ENCODE measurements at places on chromosomes 12 and 14.
A peak's percentile ranks its signal among the peaks of the same experiment; 100 is the strongest.

DNA sequence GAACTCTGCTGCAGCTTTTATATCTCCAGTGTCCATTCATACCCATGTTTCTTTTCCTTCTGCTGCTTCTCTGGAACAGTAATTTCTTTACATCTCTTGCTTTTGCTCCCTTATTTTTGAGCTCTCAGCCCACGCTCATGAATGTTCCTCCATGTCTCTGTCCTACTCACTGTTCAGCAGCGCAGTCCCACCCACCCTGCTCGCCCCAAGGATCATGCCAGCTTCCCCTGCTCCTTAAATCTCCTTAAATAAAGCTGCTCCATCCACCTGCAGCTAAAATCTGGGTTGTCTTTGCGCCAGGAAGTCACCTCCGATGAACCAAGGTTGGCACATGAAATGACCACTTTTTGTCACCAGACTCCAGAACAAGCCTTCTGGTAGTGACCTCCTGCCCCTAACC, 201.1 kb upstream of the RGS6 start:
- no peak for DNase-seq

- DNase-seq = no peak
Observed at GRCh38 chr14:51507511-51507905, 144.2 kb upstream of the FRMD6 start.

GRCh38 chr12:57966536-57966935, 25.2 kb downstream of the ATP23 start:
- no peak for DNase-seq

DNA sequence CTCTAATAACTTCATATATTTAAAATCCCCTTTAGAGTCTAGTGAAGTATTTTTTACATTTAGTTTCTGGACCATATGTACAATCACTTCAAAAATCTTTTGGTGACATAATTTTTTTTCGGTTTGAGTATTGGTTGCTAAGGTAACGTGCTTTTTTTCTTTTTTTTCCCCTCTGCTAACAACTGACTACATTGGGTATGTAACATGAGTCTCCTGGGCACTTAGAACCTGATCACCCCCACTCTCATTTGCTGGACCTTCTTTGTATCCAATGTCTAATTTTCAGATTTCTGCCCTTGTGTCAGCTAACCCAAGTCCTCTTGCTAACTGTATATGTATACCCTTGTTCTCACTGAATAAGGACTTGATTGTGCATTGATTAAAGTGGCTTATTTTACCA, 592.9 kb upstream of the FLRT2 start:
- no peak for DNase-seq

GRCh38 chr12:29879606-29880308, 96.0 kb upstream of the TMTC1 start:
- no peak for DNase-seq

DNA sequence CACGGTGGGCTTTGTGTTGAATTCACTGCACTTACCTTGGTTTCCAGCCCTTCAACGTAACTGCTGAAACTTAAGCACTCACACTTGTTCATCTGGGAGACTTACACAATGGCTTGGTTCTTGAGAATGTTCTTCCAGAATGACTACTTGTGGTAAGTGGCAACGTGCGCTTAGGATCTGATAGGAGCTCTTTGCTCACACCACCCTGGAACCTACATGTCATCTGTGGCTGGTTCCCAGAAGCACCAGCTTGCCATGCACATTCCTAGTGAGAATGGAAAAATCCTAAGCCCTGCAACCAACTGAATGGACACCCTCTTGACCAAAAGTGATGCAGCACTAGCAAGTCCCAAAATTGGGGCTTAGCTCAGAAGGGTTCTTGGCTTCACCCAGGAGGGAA, 59.0 kb upstream of the FAM181A start:
- DNase-seq = no peak

DNA sequence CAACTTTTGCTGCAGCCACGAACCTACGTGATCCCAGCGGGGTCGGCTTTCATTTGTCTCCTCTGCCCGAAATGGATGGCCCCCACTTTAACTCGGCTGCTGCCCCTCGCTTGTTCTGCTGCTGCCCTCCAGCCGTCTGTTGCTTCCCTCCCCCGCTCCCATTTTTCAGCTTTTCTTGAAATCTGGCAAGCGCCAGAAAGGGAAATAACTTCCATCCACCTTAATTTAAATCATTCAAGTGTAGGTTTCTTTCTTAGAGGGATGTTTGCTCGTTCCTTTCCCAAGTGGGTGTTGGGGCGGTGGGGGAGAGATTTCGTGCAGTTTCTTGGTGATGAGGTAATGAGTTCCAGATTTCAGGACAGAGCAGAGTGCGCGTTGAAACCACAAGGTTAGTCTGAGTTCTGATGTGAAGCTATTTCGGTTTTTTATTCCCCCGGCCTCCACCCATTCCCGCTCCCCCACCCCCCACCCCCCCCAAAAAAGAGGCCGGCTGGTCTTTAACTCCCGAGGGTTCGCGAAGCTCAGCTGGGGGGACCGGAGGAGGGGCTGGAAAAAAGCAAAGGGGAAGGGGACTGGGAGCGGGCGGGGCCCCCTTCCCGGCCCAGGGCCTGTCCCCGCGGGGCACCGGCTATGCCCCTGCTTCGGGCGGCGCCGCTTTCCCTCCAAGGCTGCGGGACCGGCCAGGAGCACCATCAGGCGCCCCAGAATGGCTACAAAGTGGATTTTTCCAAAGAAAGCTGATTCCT, 2.2 kb upstream of the ZFP36L1 start:
- DNase-seq = peak; percentile 46

DNA sequence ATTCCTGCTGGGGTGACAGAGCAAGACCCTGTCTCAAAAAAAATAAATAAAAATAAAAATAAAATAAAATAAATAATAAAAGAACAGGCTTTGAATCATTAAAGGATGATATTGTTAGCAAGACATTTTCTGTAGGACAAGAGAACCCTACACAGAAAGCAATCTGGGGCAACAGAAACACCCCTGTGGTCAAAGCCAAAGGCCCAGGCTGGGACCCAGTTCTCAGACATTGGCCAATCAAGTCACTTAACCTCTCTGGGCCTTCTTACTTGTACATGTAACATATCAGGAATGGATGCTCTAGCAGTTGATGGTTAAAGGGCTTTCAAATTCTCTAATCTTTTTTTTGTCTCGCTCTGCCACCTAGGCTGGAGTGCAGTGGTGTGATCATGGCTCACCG, 35.5 kb upstream of the TESC start:
- no peak for DNase-seq

GRCh38 chr12:43957732-43958372, 122.0 kb downstream of the TMEM117 start:
- peak; percentile 75 for DNase-seq

GRCh38 chr12:59119676-59120075, 199.4 kb upstream of the LRIG3 start:
- DNase-seq = no peak

DNA sequence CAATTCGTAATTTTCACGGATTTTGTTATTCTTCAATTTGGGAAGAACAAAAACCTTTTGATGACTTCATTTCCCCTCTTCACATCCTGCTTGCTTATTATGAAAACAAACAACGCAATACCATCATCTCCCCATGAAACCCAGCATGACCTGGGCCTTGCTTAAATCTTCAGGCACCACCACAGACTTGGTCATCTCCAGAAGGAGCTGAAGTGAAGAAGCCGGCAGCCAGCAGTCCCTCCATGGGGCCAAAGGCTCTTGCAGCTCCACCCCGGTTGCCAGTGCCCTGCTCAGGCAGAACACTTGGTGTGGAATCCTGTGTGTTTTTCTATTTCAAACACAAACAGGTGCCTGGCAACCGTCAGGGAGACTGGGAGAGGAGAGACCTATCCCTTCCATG, 982.9 kb upstream of the TMEM132C start:
- no peak for DNase-seq

DNA sequence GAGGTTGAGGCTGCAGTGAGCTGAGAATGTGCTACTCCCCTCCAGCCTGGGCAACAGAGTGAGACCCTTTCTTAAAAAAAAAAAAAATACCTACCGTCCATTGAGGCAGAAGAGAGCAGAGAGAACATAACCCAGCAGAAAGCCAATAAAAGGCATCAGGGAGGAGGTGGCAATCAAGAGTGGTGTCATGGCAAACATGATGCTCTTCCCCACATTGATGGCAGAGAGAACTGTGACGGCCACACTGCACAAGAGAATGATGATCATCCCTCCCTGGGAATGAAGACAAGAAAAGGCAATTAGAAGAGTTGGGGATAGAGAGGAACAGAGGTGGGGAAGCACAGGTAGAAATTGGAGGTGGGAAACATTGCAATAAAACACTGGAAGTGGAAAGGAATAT, 12.1 kb downstream of the SRSF5 start:
- DNase-seq = no peak

DNA sequence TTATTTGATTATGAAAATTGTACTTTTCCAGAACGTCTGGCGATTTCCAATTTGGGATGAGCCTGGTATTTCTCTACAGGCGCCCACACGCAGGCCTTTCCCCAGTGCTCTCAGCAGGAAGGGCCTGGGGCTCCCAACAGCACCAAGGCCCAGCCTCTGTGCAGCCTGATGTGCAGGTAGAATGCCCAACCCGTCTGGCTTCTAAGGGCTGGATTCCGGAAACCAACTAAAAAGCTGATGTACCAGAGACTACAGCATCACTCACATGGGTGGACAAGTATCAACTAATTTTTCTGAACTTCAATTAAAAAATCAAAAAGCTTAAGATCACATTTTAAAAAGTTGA, 25.8 kb downstream of the CDC42BPB start:
- no peak for DNase-seq

DNA sequence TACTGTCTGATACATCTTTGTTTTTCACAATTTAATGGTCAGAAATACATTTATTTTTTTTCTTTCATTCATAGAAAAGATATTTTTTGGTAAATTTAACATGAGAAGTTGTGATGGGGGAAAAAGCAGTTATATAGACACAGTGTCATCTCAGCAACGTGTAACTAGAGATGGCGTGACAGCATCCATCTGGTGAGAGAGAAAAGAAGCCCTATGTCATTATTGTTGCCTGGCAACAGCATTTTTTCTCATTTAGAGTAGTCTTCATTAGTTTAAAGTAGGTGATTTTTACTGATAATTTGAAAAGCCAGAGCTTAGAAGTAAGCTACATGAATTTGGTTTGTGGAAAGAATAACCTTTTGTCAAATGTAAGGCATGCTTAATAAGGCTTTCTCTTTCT, 128.6 kb downstream of the ACSS3 start:
- DNase-seq = no peak

GRCh38 chr12:51374361-51374760, 16.8 kb downstream of the GALNT6 start:
- no peak for DNase-seq

- DNase-seq = no peak
Observed at GRCh38 chr12:28827861-28828260, 321.2 kb upstream of the FAR2 start.

DNA sequence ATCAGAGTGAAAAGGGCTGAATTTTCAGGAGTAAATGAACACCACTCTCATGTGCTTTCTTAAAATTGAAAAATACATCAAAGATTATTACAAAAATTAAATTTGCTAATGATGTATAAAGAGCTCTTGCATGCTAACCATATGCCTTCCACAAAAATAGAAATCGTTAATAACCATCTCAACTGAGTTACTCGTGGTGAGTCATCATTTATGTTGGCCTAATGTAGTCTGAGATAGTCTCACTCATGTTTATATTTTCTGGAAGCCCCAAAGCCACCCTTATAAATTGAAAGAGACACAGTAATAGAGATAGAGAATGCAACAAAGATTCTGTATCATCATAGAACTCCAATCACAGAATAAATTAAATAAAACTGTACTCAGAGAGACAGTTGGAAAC, 131.2 kb downstream of the KCNH5 start:
- DNase-seq = no peak

GRCh38 chr12:29516431-29516875, 19.0 kb upstream of the OVCH1 start:
- no peak for DNase-seq

GRCh38 chr12:58176296-58176869, 235.0 kb downstream of the ATP23 start:
- peak; percentile 36 for DNase-seq

- peak; percentile 36 for DNase-seq
Observed at GRCh38 chr12:6605421-6606330, 1.5 kb downstream of the CHD4 start.

- peak; percentile 25 for DNase-seq
Observed at GRCh38 chr12:46858368-46858767, 32.6 kb upstream of the SLC38A4 start.

DNA sequence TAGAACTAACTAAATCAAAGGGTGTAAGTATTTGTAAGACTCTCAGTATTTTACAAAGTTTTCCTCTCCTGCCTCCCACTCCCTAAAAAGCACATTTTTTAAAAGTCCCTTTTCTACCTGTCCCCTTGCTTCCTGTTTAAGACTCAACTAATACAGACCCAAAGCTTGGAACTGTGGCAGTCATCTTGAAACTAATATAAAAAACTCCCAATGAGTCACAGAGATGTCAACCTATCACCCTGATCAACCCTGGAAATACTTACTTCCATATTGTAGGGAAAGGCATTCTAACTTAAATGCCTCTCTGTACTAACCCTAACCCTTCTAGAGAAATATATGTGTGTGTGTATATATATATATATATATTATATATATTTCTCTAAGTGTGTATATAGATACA, 184.8 kb downstream of the SPTSSA start:
- DNase-seq = no peak

DNA sequence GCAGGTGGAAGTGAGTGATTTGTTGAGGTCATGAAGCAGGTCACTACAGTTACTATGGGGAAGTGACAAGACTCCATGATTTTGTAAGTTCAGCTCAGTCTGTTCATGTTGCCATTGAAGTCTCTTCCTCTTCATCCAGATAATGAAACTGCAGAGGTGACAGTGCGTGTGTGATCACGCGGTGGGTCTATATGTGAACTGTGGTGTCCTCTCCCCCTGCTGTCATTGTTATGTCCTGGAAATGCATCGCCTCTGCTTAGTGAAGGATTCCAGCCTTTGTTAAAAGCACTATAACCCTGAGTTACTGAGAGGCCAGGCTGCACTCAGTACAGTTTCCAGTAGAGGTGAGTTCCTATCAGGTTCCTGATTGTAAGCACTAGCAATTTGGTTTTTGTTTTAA, 216.2 kb upstream of the RMST start:
- DNase-seq = no peak

- no peak for DNase-seq
Observed at GRCh38 chr14:38412654-38413053, 156.8 kb upstream of the CLEC14A start.

DNA sequence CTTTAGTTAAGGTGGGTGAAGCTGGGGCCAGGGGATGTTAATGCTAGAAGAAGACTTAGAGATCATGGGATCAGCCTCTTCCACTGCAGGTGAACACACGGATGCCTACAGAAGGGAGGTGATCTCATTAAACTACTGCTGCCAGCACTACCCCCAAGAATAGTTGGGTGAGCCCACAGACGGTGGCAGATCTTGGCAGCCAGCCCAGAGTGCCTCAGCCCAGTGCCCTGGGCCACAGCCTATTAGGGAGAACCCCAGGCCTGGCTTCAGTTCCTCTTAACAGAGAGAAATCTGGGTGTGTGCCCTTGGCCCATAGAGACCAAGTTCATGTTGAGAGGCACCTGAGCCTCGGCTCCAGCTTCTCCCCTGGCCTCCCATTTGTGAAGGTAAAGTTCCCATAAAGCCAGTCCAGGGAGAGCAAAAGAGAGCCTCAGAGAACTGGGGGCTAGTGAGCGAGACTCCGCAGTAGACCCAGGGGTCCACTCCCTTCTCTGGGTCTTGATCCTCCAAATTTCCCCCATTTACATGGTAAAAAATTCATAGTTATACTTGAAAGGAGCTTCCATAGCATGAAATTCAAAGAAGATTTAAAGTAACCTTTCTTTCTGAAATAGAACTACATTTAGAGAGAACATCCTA, 125.0 kb upstream of the CCND2 start:
- no peak for DNase-seq
